ENCODE measurements at places on chromosomes 2 and 18.

GRCh38 chr2:210938228-210938627 is 381.8 kb downstream of the CPS1 start:
- DNase-seq: no peak

DNA sequence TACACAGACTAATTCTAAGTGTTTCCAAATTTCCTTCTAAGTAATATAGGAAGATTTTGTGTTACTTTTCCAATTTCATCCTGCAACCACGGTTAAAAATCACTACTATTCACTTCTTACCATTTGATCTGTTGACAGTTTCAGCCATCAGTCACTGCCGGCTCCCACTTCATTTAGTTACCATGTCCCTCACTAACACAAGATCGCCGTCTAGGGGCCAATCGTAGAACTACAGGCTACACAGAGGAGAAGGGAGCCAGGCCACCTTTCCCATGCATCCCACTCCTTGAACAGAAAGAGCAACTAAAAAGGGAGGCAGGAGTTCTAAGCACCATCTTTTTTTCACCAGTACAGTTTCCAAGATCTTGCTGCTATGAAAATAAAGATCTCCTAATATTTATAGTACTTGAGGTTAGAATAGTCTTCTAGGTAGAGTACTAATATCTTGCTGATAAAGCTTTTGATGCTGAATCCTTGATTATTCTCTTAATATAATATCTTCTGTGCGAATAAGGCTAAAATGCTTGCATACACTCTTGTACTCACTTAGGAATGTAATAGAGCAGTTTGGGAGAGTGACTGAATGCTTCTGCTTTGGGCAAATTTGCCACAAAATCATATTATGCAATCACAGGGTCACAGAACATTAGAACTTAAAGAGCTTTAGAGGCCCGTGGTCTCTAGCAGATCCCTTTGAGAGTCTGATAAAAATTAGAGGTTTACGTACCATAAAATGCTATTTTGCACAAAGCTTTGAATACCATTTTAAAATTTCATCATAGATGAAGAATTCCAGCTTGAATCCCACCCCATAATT is 39.5 kb upstream of the CYP1B1 start:
- peak; percentile 87 for DNase-seq

DNA sequence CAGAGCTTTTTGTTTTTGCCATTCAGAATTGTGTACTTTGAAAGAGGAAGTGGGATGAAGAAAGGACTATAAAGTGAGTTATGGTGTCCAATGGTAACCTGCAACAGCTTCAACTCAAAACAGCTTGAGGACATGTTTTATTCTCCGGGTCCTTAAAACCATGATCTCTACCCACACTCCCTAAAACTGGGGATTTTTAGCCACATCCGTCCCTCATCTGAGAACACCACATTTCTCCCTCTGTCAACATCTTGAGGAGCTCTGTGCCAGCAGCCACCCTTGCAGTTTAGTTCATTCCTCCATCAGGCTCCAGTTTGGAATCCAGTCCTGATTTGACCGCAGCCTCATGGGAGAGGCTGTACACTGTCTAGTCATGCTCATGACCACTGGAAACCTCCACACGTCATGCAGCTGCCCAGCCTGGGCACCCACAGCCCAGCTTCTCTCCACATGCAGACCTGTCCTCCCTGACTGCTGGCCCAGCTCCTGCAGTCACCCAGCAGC is 62.6 kb downstream of the C18orf63 start:
- no peak for DNase-seq

DNA sequence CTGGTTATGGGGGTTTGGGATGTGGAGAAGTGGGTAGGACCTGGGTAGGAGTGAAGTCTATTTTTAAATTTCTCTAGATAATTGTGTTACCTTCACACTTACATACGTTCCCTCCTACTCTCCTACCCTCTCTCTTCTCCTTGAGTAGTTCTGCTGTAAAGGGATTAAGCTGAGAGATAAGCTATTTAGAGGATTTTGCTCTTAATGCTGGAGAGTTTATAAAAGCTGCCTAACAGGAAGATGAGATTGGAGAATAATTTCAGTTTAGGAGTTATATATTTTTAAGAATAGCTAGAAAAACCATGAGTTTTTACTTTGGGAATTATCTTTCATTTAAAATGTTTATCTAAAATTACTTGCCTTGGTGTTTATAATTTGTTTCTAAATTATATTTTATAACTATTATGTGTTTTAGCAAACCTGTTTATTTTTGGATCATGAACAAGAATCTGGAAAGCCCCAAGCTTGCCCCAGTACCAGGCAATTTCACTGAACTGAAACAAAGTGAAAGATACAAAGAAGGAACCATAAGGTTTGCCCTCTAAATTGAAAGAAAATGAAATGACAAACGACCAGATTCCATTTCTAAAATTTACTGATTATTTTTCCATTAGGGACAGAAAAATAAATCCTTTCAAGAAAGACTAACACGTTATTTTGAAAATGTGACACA is 101.5 kb downstream of the ZNF532 start:
- no peak for DNase-seq

DNA sequence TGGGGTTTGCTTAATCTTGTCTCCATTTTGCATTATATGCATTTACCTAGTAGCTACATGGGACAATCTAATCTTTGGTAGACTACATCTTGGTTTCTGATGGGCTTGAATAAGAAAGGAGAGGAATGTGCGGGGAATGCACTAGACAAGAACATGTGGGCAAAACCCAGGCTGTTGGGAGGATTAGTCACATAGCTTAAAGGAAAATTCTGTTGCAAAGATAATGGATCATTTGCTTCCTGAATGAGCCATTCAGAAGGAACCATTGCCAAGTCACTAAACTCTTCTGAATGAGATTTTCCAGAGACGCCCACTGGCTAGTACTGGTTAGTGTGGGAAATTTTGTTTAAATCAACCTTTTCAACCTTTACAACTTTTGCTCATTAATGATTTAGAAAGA is 84.8 kb downstream of the OSBPL6 start:
- DNase-seq: no peak

DNA sequence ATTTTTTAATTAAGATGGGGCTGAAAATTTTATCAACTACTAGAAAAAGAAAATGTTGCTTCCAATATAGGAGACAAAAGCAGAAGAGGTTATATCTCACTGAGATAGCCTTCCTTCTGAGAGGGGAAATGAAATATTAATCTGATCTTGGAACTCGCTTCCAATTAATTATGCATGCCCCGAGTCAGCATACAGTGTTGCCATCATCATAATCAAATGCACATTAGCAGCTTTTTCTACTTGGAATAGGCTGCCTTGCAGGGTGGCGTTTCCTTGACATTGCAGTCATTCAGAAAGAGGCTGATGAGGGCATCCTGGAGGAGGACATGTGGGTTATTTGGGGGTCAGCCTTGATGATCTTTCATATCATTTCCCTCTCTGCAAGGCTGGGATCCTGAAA is 18.4 kb upstream of the RPL37A start:
- no peak for DNase-seq

DNA sequence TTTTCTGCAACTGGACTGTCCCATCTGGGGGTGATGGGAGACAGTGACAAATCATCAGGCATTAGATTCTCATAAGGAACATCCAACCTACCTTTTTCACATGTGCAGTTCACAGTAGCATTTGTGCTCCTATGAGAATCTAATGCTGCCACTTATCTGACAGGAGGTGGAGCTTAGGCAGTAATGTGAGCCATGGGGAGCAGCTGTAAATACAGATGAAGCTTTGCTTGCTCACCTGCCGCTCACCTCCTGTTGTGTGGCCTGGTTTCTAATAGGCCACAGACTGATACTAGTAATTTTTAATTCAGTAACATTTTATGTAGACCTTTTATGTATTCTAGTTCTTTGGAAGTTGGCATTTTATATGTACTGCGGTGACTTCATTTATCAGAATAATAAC is 180.1 kb upstream of the SPOPL start:
- no peak for DNase-seq

- no peak for DNase-seq
These were observed 73.0 kb upstream of the RIOK3 start for GRCh38 chr18:23380001-23380550.

GRCh38 chr2:116733699-116734098 is 1080.8 kb upstream of the DDX18 start:
- DNase-seq: no peak

DNA sequence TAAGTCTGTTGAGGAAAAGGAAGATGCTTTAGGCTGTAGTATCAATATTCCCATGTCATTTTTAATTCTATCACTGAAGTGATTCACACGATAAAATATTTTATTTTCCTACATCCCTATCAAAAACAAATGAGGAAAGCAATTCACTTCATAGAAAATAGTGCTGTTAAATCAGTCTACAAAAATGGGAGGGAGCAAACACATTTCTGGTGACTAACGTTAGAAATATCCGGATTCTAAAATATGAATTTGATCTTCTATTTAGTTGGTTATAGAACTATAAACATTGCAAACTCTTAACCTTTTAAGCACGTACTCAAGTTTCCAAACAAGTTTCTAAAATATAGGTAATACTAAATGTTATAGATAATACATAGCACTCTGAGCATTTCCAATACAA is 20.8 kb downstream of the ATF2 start:
- no peak for DNase-seq

GRCh38 chr2:60821587-60822302 is 59.6 kb upstream of the REL start:
- DNase-seq: no peak

DNA sequence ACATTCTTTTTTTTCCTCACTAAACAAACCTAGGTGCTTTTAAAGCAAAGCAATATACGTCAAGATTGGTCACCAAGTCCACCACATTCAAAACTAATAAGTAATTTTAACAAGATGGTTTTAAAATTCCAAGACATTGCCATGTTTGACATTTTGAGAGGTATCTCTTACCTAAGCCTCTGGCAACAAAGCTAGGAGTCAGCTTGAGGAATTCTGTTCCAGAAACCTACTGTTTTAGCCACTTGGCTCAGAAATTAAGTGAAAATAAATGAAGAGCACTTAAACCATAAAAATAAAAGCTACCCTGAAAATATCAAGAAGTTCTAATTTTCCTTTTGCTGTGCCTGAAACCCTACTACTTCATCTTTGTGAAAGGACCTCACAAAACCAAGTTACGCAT is 30.0 kb upstream of the CHMP3 start:
- no peak for DNase-seq

DNA sequence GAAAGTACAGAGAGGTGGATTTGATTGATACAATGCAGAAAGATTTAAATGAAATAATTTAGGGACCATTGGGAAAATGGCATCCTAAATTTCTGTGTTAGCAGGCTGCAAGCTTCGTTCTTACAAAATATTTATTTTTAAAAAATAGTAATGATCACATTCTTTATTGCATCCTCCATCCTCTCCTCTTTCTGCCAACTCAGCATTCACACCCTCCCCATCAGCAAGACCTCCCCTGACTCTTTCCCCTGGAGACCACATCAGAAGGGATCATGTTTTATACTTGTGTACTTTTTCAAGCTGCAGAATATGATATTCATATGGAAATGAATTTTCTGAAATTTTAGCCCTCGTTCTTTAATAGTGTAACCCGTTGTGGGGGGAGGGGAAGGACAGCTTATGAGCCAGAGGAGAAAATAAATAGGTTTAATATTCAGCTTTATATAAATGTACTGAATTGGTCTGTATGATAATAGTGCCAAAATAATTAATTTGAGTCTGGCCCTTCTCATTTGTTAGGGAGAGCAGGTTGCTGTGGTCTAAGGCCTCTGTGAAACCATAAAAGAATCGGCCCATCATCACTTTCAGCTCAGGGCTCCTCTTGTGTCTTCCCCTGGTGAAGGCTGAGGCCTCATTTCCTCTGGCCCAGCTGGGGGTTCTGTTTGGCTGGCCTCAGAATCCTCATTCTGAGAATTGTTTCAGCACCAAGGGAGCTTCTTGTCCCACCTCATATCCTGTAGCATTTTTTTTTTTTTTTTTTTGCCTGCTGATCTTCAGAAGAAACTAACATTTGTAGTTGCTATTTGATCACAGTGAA is 330.8 kb downstream of the TXNL1 start:
- DNase-seq: no peak

DNA sequence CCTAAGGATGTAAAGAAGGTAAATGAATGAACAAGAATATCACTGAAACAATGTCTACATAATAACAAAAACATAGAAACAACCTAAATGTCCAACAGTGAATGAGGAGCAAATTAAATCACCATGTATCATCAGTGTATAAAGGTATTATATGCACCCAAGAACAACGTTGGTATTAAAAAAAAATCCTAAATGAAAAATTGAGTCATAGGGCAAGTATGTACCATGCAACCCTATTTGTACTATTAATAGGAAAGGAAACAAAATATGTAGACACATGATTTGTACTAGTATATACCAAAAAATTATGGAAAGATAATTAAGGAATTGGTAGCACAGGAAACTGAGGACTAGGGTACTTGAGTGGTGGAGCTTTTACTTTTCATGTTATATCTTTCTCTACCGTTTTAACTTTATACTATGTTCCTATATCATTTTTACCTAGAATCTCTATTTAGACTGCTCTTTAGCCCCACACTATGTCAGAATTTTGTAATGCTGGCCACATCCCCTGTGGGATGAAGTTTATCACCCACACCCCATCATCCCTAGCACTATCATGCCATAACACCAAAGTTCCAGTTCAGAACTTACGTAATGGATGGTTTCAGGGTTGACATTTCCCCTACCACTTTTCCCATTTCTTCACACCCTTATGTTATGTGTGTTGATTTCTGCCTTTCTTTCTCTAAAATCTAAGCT is 25.6 kb downstream of the IKZF2 start:
- no peak for DNase-seq

DNA sequence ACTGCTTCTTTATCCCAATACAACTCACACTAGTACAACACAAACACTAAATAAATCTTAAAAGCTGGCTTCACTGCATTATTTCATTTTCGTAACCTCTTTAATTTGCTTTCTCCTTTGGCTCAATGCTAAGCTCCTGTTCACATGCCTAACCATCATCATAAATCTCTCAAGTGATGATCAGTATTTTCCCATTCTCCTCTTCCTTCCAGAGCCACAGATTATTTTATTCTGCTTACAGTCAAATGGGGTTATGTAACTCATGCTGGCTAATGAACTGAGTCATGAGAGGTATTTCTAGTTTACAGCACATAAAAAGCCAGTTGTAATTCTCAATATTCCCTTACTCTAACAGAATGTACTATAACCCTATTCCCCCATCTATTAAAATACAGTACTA is 350.4 kb upstream of the ZC3H15 start:
- no peak for DNase-seq

DNA sequence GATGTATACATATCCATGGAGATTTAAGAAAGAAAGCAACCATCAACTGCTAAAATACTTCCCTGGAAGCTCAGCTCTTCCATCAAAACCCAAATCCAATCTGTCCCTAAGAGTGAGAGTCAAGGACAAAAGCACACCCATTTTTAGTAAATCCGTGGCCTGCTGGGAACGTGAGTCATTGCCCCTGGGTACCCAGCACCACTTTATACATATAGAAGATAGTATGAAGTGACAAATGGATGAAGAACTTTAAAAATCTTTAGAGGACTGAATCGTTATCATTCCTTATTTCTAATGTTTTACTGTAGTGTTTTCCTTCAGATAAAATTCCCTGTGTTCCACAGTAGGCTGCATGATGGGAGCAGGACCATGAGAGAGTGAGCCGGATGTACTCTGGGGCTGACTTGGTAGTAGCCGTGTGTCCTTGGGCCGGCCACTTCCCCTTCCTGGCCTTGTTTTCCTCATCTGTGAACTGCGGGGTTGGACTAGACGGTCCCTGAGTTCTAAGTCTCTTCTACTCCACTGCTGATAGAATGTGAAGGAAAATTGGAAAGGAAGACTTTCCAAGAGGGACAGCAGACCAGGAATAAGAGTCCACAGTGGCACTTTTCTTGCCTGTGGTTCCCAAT is 28.5 kb upstream of the CEP68 start:
- no peak for DNase-seq

Data from activated naive CD8-positive, alpha-beta T cell treated with anti-CD3 and anti-CD28 coated beads, Interleukin-2, amount 50 U/mL, for 24 hours (primary cell).